Kidney (tissue), 22 donors: ENCODE measurements at places on chromosomes 2 and 18. TPM values are rescaled to one million over a fixed set of nuclear protein-coding genes. Genes with fewer than 3 reads are reported as not detected.

The RGPD4 gene
- total RNA-seq, result not detected

The HAUS1 gene
- total RNA-seq, result 18.6 TPM

The CPLX4 gene
- total RNA-seq, result not detected

The CHST9 gene
- total RNA-seq, result 9.8 TPM

GRCh38 chr18:58668211-58668610 is 3.1 kb upstream of the MALT1 start:
- no peak for DNase-seq
- H3K27me3 ChIP-seq, result no peaks in the 10 kb centered on the region
- H3K4me3 ChIP-seq, result no peak overlapping the region
- no peak overlapping the region for H3K27ac ChIP-seq

DNA sequence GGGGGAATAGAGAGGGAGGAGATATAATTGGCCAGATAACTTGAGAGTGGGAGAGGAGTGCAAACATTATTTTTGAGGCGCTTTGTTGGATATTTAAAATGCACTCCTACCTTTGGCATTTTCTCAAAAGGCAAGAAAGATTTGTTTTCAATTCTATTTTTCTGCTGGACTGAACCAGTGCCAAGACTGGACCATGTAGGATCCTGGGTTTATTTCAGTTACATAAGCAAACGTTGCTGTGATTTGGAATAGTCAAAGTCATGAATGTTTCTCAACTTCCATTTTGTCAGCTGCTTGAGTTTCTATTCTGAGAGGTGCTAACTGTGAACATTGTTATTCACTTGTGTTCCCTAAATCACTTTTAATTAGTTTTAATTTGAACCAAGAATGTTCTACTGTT is 8.9 kb upstream of the CHRNA1 start:
- no peak for DNase-seq
- peaks cover 6% of the 10 kb centered on the region for H3K4me1 ChIP-seq
- H3K27ac ChIP-seq, result no peak overlapping the region
- H3K36me3 ChIP-seq, result no peaks in the 10 kb centered on the region
- H3K27me3 ChIP-seq, result no peaks in the 10 kb centered on the region
- H3K4me3 ChIP-seq, result no peak overlapping the region

GRCh38 chr18:30465096-30465495 is 577.4 kb downstream of the DSC3 start:
- no peak overlapping the region for H3K27ac ChIP-seq
- no peak for DNase-seq
- no peaks in the 10 kb centered on the region for H3K27me3 ChIP-seq
- H3K4me3 ChIP-seq, result no peak overlapping the region
- no peaks in the 10 kb centered on the region for H3K36me3 ChIP-seq
- H3K4me1 ChIP-seq, result no peaks in the 10 kb centered on the region

DNA sequence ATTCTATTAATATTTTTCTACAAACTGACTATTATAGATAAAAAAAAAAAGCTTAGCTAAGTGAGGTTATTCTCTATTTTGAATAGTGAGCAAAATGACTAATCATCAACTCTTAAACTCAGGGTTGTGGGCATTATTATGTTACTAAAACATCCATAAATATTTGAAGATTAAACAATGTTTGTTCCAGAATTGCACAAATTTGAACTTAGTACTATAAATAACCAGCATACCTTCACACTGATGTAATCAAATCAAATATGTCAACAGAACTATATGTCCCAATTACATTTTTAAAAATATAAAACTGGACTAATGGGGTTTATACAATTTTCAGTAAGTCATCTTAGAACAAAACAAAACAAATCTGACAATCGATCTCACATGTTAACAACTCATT is 800.9 kb downstream of the LRP1B start:
- no peaks in the 10 kb centered on the region for H3K27me3 ChIP-seq
- DNase-seq, result no peak
- H3K4me3 ChIP-seq, result no peak overlapping the region
- H3K36me3 ChIP-seq, result no peaks in the 10 kb centered on the region
- no peaks in the 10 kb centered on the region for H3K4me1 ChIP-seq
- no peak overlapping the region for H3K27ac ChIP-seq

GRCh38 chr2:216987252-216987821 is 127.5 kb upstream of the TNP1 start:
- no peak overlapping the region for H3K4me3 ChIP-seq
- no peaks in the 10 kb centered on the region for H3K27me3 ChIP-seq
- no peak overlapping the region for H3K27ac ChIP-seq
- H3K36me3 ChIP-seq, result no peaks in the 10 kb centered on the region
- H3K4me1 ChIP-seq, result no peaks in the 10 kb centered on the region
- DNase-seq, result peak; percentile 27

GRCh38 chr2:72994991-72995380 is 76.5 kb downstream of the SFXN5 start:
- H3K27ac ChIP-seq, result no peak overlapping the region
- peaks cover 7% of the 10 kb centered on the region for H3K4me1 ChIP-seq
- no peaks in the 10 kb centered on the region for H3K27me3 ChIP-seq
- DNase-seq, result no peak
- no peak overlapping the region for H3K4me3 ChIP-seq

GRCh38 chr2:178506101-178506500 is 25.8 kb downstream of the PLEKHA3 start:
- H3K36me3 ChIP-seq, result peaks cover 31% of the 10 kb centered on the region
- no peaks in the 10 kb centered on the region for H3K27me3 ChIP-seq
- peaks cover 3% of the 10 kb centered on the region for H3K4me1 ChIP-seq
- H3K27ac ChIP-seq, result no peak overlapping the region
- no peak for DNase-seq
- no peak overlapping the region for H3K4me3 ChIP-seq

GRCh38 chr2:55106148-55106547 is 55.9 kb upstream of the RTN4 start:
- H3K4me3 ChIP-seq, result no peak overlapping the region
- H3K4me1 ChIP-seq, result no peaks in the 10 kb centered on the region
- H3K36me3 ChIP-seq, result no peaks in the 10 kb centered on the region
- H3K27me3 ChIP-seq, result no peaks in the 10 kb centered on the region
- DNase-seq, result no peak

DNA sequence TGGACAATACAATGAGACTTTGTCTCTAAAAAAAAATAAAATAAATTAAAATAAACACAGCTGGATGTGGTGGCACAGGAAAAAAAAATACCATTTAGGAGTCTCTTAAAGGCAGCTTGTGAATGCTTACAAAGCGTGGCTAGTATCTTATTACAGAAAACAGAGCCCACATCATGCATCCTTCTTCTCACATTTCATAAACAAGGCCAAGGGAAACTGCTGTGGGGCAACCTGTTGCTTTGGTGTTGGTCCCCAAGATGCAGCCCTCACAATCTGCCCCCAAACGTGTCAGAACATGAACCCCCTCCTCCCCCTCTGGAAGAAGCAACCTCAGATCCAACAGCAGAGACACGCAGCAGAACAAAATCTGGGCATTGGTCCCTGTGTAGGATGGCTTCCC is 2.6 kb downstream of the SLC14A1 start:
- H3K36me3 ChIP-seq, result no peaks in the 10 kb centered on the region
- DNase-seq, result no peak
- H3K4me1 ChIP-seq, result no peaks in the 10 kb centered on the region

GRCh38 chr2:14927021-14927564 is 294.6 kb downstream of the LRATD1 start:
- no peaks in the 10 kb centered on the region for H3K4me1 ChIP-seq
- no peak overlapping the region for H3K27ac ChIP-seq
- H3K27me3 ChIP-seq, result no peaks in the 10 kb centered on the region
- H3K36me3 ChIP-seq, result no peaks in the 10 kb centered on the region

GRCh38 chr18:6039055-6039454 is 143.7 kb upstream of the TMEM200C start:
- no peaks in the 10 kb centered on the region for H3K27me3 ChIP-seq
- no peak overlapping the region for H3K4me3 ChIP-seq
- H3K4me1 ChIP-seq, result no peaks in the 10 kb centered on the region
- DNase-seq, result no peak
- H3K27ac ChIP-seq, result no peak overlapping the region

- H3K27ac ChIP-seq, result no peak overlapping the region
- DNase-seq, result no peak
- H3K4me3 ChIP-seq, result no peak overlapping the region
- H3K36me3 ChIP-seq, result no peaks in the 10 kb centered on the region
Observed at GRCh38 chr2:101704046-101704466, 6.5 kb downstream of the MAP4K4 start.

DNA sequence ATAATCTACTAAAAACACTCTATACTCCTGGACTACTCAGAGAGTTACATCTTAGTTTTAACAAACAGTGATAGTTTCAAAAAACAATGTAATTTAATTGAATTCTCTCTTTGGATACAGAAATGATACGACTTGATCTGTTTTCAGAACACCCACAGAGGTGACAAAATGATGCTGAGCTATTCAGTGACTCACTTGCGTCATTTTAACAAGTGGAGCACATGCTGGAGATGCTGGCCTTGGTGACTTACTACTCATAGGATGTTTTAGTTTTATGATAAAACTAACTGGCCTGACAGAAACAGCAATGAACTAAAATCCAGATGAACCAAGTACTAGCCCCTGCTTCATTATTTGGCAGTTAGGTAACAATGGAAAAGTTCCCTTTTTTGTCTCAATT is 101.3 kb upstream of the ITGB6 start:
- peaks cover 4% of the 10 kb centered on the region for H3K4me1 ChIP-seq
- H3K36me3 ChIP-seq, result peaks cover 3% of the 10 kb centered on the region
- DNase-seq, result no peak
- no peaks in the 10 kb centered on the region for H3K27me3 ChIP-seq

DNA sequence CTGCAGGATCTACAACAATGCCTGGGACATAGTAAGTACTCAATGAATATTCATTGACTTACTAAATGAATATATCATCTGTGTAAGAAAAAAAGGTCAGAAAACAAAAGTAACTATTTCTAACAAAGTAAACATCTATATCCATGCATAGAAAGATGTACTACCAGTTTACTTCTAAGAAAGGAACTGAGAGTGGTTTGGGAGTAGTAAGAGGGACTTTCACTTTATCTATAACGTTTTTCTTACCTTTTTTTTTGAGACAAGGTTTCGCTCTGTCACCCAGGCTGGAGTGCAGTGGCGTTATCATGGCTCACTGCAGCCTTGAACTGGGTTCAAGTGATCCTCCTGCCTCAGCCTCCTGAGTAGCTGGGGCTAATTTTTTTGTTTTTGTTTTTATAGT is 25.7 kb downstream of the DHX57 start:
- DNase-seq, result no peak
- H3K4me3 ChIP-seq, result no peak overlapping the region
- H3K27me3 ChIP-seq, result no peaks in the 10 kb centered on the region

GRCh38 chr2:55111570-55112228 is 61.4 kb upstream of the RTN4 start:
- no peak overlapping the region for H3K4me3 ChIP-seq
- peak; percentile 81 for DNase-seq
- peak overlapping the region; percentile 57 for H3K27ac ChIP-seq
- H3K4me1 ChIP-seq, result no peaks in the 10 kb centered on the region

DNA sequence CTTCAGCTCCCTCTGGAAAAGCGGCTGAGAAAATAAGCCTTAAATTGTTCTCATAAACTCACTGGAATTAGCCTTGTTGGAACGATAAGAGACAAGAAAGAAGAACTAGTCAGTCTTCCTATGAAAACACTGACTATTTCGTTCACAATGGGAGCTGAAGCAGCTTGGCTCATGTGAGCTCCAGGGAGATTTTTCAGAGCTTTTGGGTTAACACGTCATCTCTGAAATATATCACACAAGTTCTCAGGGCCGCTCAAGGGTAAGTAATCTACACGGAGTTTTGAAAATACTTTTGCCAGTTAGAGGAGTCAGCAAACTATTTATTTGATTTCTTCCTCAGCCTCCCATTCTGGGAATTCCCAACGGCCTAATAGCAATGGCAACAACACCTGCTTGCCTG is 316.2 kb upstream of the MGAT5 start:
- H3K36me3 ChIP-seq, result no peaks in the 10 kb centered on the region
- no peak overlapping the region for H3K27ac ChIP-seq
- H3K4me1 ChIP-seq, result no peaks in the 10 kb centered on the region
- H3K4me3 ChIP-seq, result no peak overlapping the region
- DNase-seq, result no peak

DNA sequence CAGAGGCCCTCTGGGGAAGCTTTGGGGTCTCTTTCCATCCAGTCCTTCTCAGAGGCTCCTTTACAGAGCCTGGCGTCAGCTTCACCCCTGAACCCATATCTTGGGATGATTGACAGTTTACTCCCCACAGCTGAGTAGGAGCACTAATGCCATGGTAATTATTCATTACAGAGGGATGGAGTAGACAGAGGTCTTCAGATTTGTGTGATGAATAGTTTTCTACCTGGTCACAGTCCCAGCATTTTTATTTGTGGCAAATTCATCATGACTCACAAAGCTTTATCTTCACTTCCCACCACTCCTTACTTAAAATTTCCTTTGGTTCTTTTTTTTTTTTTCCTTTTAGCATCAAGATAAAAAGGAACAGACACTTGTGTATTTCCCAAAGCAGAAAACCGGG is 104.2 kb downstream of the CCDC85A start:
- no peak for DNase-seq
- H3K27me3 ChIP-seq, result no peaks in the 10 kb centered on the region
- H3K4me1 ChIP-seq, result no peaks in the 10 kb centered on the region
- no peak overlapping the region for H3K27ac ChIP-seq

GRCh38 chr2:101300836-101301235 is 7.7 kb downstream of the RNF149 start:
- H3K4me3 ChIP-seq, result no peak overlapping the region
- DNase-seq, result no peak
- H3K27me3 ChIP-seq, result no peaks in the 10 kb centered on the region

DNA sequence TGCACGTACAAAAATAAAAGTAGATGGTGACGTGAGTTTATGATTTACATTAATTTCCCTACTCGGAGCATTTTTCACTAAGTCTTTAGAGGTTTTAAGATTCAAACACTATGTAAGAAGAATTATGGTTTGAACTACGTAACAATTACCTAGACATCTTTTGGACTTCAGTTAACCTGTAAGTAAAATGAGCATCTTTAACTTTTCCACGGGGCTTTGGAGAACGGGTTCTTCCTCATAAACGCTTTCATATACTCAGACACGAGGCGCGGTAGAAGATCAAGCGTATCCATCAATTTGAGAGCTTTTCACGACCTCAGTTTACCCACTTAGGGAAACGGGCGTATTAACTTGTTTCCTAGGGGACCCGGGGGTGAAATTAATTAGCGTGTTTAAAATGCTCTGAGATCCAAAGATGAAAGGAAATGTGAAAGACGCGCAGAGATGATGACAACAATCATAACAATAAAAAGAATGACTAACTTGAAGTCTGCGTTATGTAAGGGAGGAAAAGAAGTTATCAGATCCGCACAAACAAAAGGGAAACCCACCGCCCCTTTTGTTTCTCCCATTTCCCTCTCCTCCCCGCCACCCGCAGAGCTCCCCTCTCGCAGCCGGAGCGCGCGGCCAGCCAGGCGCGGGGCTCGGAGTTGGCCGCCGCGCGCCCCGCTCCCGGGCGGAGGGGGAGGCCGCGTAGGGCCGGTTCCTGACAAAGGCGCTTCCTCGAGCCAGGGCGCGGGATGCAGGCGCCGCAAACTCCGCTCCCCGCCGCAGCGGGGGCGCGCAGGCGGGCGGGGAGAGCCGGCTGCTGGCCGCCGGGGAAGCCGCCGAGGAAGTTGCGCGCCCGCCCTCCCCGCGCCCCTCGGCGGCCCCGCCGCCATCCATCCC is 807 bp downstream of the PELI1 start:
- no peaks in the 10 kb centered on the region for H3K4me1 ChIP-seq
- H3K27ac ChIP-seq, result peak overlapping the region; percentile 97
- H3K27me3 ChIP-seq, result no peaks in the 10 kb centered on the region

- H3K4me3 ChIP-seq, result no peak overlapping the region
- no peaks in the 10 kb centered on the region for H3K4me1 ChIP-seq
- no peaks in the 10 kb centered on the region for H3K27me3 ChIP-seq
- H3K27ac ChIP-seq, result no peak overlapping the region
- H3K36me3 ChIP-seq, result no peaks in the 10 kb centered on the region
Observed at GRCh38 chr2:8324164-8324856, 357.5 kb upstream of the ID2 start.

GRCh38 chr18:62018034-62018758 is 125.4 kb upstream of the RNF152 start:
- no peak overlapping the region for H3K27ac ChIP-seq
- peak; percentile 93 for DNase-seq
- no peaks in the 10 kb centered on the region for H3K36me3 ChIP-seq
- peak overlapping the region; percentile 16 for H3K4me3 ChIP-seq
